Body of pancreas (tissue), 4 donors: ENCODE measurements at places on chromosomes 16 and 17.
A peak's percentile ranks its signal among the peaks of the same experiment; 100 is the strongest.

GRCh38 chr17:48290378-48290777 is 139.6 kb downstream of the SKAP1 start:
- no peak for DNase-seq

DNA sequence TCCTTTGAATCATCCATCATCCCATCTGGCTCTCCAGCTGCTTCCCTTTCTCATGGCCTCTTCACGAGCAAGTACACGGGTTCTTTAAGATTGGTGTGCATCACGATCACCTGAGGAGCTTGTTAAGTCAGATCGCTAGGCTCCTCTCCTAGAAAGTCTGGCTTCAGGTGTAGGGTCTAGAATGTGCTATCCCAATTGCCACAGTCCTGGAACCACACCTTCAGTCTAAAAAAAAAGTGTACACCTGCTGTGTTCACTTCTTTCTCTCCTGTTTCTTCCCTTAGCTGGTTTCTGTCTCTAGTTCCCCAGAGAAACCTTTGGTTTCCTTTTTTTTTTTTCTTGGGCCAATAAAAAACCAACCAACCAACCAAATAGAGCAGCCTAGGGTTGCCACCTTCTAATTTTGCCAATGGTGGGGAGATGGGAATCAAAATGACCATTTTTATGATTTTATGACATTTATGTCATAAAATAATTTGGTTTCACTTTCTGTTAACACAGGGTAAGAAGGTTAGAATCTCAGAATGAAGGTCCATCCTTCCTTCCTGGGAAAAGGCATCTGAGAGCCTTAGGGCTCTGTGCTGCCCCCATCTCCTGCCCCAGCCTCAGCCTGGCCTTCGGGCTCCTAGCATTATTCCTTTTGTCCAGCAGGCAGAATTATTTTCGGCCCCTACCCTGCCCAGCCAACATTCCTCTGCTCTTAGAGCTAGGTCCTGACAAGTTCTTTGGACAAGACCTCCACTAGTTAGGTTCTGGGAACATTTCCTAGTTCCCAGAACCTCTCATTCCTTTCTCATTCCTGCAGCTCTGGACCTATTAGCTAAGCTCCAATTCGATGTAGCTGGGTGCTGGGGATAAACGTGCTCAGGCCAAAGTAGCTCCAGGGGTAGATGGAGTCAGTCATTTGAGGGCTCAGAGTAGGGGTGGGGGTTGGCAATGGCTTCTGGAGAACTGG is 1.9 kb upstream of the GGT6 start:
- no peak for DNase-seq

DNA sequence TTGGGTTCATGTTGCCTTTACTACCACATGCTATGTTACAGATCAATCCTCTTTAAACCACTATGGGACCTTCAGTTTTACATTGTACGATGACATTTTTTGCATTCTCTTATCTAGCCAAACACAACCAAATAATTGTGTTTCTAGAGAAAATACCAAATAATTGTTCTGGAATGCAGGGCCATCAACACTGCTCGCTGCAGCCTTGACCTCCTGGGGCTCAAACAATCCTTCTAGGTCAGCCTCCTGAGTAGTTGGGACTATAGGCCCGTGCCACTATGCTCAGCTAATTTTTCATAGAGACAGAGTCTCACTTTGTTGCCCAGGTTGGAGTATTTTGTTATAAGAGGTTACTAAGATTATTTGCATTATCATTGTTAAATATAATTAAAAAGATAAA is 237.5 kb upstream of the PMFBP1 start:
- DNase-seq, result no peak

GRCh38 chr17:70107441-70107840 is 32.4 kb downstream of the KCNJ16 start:
- no peak for DNase-seq

GRCh38 chr17:74011966-74012365 is 191.5 kb upstream of the RPL38 start:
- no peak for DNase-seq

- no peak for DNase-seq
Observed at GRCh38 chr17:76935331-76935730, 67.1 kb downstream of the MGAT5B start.

- DNase-seq, result peak; percentile 71
Observed at GRCh38 chr16:49282690-49283375, 1.2 kb upstream of the CBLN1 start.

DNA sequence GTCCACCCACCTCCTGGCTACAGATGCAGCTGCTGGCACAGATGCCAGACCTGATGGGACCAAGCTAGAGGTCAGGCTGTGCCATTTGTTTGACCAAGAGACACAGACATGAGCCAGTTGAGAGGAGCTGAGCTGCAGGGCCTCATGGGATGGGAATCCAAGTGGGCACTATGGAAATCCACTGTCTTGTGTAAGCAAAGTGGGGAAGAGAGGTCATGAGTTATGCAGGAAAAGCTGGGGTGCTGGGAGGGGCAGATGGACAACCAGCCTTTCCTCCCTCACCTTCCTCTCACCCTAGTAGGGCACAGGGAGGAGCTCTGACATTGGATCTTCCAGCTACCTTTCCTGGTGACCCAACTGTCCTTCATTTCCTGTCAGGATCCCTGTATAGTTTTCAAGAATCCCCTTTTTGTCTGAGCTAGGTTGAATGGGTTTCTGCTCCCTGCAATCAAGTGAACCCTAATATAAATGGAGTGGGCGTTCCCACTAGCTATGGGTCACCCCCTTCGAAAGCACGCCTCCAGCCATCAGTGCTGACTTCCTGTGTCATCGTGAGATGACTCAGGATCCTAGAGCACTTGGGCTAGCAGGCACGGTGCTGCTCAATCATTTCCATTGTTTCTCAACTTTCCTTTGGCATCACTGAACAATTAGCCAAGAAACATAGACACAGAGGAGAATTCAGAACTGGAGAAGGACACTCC is 13.6 kb downstream of the ATPAF2 start:
- no peak for DNase-seq

- DNase-seq, result peak; percentile 38
Observed at GRCh38 chr16:81495321-81496234, 51.0 kb downstream of the CMIP start.

GRCh38 chr17:17750881-17751280 is 69.6 kb downstream of the RAI1 start:
- DNase-seq, result no peak

- DNase-seq, result no peak
Observed at GRCh38 chr16:86509759-86510464, 415 bp upstream of the FOXF1 start.

DNA sequence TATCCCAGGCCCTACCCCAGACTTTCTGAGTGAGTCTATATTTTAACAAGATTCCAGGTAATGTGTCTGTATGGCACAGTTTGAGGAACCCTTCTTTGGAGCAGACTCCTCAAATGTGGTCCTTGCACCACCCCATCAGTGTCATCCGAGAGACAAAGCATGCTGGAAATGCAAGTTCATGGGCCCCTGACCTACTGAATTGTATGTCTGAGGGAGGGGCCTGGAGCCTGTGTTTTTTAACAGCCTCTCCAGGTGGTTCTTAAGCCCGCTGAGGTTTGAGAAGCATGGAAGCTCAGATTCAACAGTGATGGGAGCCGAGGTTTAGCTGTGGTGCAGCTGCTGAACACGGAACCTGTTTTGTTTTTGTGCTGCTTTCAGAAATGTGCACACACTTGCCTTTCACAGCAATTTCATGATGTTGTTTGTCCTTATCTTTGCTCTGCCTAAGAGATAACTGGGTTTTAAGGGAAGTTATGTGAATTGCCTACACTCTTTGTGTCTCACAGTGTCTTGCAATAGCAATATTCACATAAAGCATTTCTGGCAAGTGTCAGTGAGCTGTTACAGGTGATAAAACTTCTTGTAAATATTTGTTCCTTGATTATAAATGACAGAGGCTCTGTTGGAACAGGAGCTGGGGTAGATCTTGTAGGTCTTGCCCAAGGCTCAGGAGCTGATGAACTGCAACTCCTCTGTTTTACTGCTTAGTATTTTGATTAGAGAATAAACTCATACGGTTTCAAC is 32.0 kb upstream of the IL34 start:
- DNase-seq, result no peak

DNA sequence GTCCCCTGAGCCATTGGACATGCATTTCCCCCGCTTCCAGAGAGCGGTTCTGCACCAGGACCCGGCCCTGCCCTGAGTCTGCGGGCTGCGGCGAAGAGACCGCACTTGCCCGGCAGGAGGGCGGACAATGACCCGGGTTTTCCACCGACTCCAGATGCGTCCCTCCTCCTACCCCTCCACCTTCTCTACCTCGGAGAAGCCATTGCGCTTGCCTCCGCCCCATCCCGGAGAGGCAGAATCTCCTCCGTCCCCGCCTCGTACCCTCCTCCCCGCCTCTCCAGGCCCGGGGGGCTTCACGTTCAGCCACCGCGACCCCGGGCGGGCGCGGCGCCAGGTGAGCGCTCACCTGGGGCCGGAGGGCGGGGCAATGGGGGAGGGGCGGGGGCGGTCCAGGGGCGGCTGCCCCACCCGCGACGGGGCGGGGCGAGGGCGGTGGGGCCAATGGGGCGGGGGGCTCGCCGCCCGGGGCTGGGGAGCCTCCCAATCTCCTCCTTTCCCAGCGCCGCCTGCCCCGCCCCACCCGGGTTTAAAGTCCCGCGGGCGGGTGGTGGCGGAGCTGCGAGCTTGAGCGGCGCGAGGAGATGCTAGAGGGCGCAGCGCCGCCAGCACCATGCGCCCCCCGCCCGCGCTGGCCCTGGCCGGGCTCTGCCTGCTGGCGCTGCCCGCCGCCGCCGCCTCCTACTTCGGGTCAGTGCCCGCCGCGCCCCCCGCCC is at the start of gene WNT9B:
Gene WNT9B, plus strand, starts transcription at position 555 of the 713 bp plus-strand sequence. Its CDS starts 56 bp downstream, at position 611.
- peak; percentile 62 for DNase-seq

DNA sequence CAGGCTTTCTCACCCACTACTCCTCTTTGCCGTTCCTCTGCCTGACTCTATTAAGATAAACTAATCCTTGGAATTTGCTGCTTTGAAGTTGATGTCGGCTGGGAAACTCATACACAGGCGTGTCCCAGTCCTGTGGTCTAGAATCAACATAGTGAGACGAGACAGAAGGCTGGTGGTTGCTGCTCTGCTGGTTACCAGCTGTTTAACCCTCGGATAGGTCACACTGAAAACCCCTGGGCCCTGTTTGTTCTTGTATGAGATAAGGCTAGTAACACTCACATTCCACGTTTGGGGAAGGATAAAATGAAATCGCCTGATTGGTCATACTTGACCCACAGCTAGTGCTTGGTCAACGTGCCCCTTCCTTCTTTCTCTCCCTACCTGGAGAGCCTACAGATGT is 517.0 kb downstream of the CDH13 start:
- no peak for DNase-seq
